BE2C (cell line): ENCODE measurements at places on chromosomes 1 and 21.
A peak's percentile ranks its signal among the peaks of the same experiment; 100 is the strongest.

DNA sequence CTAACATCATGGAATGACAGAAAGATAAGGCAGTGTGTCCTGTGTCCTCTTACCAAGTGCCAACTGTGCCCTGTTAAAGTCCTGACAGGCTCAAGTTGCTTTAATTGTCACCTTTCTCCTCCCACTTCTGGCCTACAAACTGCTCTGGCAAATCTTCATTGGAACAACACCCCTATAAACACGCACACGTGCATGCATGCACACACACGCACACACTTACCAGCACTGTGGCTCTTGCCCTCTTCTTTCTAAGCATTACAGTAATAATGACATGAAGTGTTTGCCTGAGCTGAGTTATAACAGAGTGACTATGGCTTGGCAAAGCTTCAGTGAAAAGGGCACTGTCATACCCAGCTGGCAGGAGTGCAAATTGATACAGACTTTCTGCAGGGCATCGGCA is 82.3 kb upstream of the SYT6 start:
- no peak for DNase-seq

DNA sequence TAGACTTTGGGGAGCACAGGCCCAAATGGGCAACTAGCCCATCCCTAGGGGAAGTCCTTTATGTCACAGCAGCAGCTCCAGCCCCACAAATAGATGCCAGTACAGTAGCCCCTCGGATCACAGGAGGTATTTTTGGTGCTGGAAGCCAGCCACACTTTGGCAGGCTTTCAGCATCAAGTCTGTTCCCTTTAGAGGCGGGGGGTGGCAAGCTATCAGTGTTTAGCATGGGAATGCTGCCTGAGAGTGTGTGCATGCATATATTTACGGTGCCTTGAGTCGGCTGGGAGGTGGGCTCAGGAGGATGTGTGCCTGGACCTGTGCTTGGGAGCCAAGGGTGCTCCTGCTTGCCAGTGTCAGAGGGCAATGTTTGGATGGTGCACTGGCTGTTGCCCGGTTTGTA is 3.5 kb upstream of the PLXNA2 start:
- no peak for DNase-seq

GRCh38 chr1:87325982-87326738 is 2.5 kb upstream of the LMO4 start:
- DNase-seq = peak; percentile 28

DNA sequence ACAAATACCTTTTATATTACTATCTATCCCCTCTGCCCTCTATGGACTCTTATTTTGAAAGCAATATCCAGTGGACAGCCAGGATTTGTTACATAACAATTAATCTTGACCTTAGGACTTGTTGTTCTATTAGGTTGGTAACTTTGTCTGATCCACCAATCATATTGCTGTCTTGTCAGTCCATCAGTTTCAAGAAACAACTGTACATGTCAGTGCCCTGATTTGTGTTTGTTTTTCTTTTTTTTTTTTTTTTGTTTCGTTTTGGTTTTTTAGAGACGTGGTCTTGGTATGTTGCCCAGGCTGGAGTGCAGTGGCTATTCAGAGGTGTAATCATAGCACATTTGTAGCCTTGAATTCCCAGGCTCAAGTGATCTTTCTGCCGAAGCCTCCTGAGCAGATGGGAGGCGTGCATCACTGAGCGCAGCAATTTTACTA is 1.5 kb upstream of the SCP2 start:
- DNase-seq = no peak

DNA sequence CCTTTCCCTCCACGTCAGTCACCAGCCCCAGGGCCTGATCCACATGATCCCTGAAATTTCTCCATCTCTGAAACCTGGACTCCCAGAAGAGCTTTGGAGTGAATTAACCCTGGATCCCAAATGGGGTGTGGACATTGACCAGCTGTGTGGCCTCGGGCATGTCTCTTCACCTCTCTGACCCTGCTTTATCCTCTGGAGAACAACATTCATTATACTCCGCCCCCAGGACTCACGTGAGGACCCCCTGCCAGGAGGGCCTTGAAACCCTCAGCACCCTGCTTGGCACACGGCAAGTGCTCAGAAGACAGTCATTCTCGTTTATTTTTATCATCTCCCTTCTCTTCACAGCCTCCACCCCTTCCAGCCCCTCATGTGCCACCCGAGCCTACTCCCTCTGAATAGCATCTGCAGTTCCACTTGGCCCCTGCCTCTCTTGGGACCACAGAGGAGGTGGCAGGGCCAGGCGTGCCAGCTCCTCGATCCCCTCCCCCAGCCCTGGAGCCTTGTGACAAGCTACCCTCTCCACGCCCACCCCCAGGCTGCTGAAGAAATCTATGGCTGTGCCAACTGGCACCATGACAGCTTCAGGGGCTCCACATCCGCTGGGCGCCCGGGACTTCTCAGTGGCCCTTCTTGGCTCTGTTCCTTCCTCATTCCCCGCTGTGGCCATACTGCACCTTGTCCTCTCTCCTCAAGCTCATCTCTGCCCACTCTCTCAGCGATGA is 18.0 kb downstream of the ADGRB2 start:
- DNase-seq = no peak

DNA sequence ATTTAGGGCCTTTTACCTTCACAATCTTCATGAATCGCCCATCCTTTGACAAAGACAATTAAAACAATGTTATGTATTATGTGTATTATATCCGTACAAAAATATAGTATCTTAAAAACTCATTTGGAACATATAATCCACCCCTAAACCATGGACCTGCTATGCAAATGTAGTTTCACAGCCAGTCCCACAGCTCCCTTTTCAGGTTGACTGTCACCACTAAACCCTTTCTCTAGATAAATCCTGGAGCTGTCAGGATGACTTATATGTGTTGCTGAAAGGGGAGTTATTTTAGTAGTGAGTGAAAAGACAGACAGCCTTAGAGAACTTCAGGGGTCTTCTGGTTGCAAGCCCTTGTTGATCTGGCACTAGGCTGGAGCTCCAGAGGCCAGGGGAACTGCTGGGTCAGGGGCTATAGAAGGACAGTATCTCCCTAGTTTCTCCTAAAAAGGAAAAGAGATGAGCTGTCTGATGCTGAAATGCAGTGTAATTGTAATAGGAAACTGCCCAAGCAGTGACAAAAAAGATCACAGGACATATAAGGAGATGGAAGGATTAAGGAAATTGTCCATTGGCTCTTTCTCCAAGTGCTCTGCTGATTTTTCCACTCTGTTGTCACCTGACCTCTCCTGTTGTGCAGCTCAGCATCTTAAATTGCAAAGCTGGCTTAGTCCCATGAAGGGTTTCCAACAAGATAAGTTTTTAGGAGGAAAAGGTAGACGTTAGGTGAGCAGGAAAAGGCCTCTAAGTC is 127.7 kb downstream of the S1PR1 start:
- no peak for DNase-seq

GRCh38 chr1:18279351-18280074 is 171.9 kb downstream of the IGSF21 start:
- no peak for DNase-seq

GRCh38 chr1:43619996-43620920 is 29.7 kb upstream of the KDM4A start:
- no peak for DNase-seq

GRCh38 chr1:181317261-181317930 is 165.9 kb upstream of the CACNA1E start:
- no peak for DNase-seq

GRCh38 chr1:213976665-213977485 is 10.9 kb upstream of the PROX1 start:
- no peak for DNase-seq

- DNase-seq = no peak
These were observed 193.0 kb downstream of the URB2 start for GRCh38 chr1:229819091-229819490.

DNA sequence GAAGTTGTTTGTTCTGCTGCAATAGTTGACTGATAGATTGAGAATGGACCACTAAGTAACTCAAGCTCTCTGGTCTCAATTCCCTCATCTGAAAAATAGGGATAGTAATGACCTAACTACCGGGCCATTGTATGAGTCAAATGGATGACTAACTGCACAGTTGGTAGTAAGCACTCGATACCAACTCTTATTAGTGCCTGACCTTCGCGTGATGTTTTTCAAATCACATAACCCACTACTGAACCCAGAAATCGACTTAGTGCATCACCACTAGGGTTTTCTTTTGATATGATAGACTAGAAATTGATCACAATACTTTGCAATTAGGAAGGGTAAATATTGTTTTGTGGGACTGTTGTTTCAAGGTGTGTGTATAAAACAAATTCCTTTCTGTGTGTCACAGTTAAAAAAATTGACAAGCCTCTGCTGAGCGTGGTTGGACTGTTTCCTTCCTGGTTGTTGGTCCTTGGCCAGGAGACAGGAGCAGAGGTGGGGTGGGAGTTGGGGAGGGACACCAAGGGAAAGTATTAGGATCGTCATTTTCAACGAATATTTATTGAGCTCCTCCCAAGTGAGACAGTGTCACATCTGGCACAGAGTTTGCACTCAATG is 54.0 kb upstream of the LRP8 start:
- no peak for DNase-seq

GRCh38 chr1:221241157-221241556 is 361.9 kb downstream of the HLX start:
- no peak for DNase-seq

DNA sequence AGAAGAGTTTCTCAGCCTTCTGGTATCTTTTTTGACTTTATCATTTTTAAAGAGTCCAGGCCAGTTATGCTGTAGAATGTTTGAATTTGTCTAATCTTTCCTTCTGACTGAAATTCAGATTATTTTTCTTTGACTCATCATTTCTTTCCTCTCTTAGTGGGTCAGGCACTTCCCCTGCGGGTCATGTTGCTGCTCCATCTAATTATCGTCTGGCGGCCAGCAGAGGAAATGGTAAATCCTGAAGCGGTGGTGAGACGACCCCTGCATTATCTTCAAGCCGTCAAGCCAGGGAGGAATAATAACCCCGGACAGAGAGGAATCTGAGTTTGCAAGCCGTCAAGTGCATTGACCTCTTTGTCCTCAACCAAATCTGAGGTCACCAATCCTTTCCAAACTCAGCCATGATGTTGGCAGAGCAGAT is 102.1 kb downstream of the ADSS2 start:
- no peak for DNase-seq

- no peak for DNase-seq
These were observed 242.8 kb downstream of the DISC1 start for GRCh38 chr1:231869364-231869763.

- no peak for DNase-seq
These were observed 12.9 kb downstream of the RGS18 start for GRCh38 chr1:192171123-192171522.

DNA sequence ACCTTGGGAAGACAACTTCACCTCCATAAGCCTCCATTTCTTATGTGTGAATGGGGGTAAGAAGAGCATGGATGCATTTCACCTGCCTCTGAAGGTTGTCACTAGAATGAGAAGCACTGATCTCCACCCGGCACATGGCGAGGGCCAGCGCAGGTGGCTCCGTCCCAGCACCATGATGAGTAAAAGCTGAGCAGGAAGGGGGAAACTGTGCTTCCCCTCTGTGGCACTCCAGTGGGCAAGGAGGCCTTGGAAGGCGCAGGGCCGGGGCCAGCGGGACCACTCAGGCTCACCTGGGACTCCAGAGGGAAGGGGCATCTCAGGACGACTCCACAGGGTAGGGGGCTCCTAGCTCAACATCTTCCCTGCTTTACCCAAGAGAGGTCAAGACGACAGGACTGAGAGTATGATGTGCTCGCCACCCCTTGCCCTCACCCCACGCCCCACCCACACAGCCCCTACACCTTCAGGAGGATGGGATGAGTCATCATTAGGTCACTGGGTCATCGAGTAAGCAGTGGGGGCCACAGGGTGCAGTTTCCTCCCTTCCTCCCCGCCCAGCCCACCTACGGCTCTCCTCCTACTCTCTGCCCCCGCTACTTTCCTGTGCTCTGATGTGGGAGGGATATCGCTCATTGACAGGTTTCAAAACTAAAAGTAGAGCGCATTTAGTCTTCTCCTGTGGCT is 112.1 kb downstream of the HIVEP3 start:
- DNase-seq = no peak

- DNase-seq = no peak
These were observed 22.7 kb upstream of the LAMC2 start for GRCh38 chr1:183163316-183163715.

- peak; percentile 53 for DNase-seq
These were observed 53.9 kb upstream of the PTGFRN start for GRCh38 chr1:116855773-116856201.

DNA sequence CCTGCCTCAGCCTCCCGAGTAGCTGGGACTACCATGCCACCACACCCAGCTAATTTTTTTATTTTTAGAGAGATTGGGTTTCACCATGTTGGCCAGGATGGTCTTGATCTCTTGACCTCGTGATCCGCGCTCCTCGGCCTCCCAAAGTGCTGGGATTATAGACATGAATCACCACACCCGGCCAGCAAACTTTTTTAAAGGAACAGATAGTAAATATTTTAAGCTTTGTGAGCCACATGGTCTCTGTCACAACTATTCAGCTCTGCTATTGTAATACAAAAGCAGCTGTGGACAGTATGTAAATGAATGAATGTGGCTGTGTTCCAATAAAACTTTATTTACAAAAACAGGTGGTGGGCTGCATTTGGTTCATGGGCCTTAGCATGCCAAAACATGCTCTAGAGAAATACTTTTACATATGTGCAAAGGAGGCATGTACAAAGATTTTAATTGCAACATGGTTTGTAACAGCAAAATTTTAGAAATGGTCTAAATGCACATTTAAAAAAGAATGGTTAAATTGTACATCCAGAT is 47.0 kb downstream of the CDCP2 start:
- DNase-seq = no peak

- peak; percentile 18 for DNase-seq
These were observed 41.0 kb downstream of the RXRG start for GRCh38 chr1:165403835-165404482.

DNA sequence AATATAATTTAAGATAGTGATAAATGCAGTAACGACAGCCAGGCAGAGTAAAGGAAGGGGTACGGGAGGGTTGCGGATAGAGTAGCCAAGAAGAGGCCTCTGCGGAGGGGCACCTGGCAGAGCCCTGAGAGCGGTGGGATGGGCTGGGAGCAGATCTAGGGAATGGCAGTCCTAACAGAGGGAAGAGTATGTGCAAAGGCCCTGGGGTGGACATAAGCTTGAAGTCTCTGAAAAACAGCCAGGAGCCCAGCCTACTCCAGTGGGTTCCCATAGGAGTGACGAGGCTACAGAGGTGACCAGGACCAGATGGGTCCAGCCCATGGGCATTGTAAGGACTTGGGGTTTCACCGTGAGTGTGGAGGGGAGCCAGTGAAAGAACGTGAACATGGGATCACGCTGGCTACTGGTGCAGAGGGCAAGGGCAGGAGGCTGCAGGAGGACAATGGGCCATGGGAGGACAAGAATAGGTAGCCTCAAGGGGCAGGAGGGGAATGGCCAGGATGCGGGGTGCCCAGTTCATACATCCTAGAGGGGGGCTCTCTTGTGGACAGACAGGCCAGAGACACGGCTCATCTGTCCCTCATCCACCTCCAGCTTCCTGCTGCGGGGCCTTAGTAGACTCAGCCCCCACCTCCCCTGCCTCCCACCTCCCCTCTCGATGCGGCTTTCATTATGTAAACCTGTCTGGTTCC is 185.7 kb upstream of the VAMP3 start:
- no peak for DNase-seq

GRCh38 chr21:45631540-45631939 is 12.0 kb upstream of the PCBP3 start:
- DNase-seq = no peak

GRCh38 chr21:31509194-31510017 is 150.1 kb upstream of the SOD1 start:
- DNase-seq = peak; percentile 59
